ENCODE measurements at places on chromosomes 2 and 18.

- no peak for DNase-seq
These were observed 22.0 kb upstream of the DNMT3A start for GRCh38 chr2:25363733-25364132.

DNA sequence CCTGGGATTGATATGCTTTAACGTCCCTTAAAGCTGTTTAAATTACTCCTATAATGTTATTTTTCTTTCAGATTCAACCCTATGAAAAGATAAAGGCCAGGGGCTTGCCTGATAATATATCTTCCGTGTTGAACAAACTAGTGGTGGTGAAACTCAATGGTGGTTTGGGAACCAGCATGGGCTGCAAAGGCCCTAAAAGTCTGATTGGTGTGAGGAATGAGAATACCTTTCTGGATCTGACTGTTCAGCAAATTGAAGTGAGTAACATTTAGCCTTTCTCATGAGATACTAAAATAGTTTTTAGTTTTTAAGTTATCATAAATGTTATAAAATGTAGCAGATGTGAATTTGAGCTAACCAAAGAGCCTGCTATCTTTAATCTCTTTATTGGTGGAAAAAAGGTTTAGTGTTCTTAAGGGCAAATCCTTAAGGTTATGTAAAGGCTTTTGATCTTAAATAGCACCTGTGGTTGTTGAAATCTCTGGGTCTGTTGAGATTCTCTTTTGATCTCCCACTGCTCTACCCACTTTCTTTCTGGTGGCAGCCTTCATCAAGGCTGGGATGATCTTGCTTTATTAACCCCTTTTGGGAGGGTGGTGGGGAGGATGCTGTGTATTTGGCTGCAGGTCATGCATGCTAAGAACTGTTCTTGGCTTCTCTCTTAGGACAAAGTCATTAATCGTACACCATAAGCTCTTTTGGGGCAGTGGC, 40.9 kb downstream of the UGP2 start:
- DNase-seq, result no peak

DNA sequence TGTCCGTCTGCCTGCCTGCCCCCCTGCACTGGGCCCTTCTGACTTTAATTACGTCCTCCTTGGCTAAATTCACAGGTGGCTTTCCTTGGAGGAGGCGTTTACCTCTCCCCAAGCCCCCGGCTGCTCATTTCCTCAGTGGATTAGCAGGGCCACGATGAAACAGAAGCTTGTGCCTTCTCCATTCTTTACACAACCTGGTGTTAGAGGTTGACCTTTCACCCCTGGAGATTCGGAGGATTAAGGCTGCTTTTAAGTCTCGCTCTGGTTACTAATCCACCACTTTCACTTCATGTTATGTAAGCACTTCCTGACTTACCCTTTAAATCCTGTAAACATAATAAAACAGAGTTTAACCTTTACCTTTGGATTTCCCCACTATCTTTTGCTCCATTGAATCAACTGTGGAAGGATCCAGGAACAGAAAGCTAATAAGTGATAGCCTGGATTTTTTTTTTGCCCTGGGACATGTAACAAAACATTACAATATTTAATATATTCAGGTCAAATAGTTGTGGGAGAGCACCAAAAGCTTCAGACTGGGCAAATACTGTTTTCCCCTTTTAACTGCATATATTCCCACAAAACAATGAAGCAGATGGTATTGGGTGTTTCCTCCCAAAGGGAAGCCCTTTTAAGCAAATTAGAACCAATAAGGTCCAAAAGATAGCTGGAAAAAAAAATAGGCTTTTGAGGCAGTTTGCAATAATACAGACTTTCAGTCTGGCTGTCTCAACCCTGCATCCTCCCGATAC, 370.2 kb downstream of the EN1 start:
- DNase-seq, result no peak

GRCh38 chr2:205682239-205682970, at the start of gene NRP2:
TSS of gene NRP2 (plus strand) at chr2:205682501. CDS start at chr2:205683291, 790 bp downstream.
- peak; percentile 87 for DNase-seq

DNA sequence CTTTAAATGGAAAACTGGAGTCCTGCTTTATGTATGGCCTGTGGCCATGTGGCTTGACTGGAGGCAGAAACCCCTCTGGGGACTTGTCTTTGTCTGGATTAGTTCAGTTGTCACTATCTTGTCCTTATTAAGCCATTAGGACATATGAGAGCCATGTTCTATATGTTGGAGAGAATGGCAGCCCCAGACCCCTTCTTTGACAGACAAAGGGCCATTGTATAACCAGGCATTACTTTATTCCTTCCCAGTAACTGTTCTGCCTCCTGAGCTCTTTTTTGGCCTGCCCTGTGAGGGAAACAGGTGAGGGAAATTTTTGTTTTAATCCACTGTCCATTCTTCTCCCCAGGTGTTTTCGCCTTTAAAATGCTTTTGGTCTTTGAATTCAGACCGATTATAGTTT, 43.3 kb downstream of the FSHR start:
- no peak for DNase-seq
